ENCODE measurements at places on chromosomes 3 and 15. TPM values are rescaled to one million over a fixed set of nuclear protein-coding genes. Genes with fewer than 3 reads are reported as not detected.

DNA sequence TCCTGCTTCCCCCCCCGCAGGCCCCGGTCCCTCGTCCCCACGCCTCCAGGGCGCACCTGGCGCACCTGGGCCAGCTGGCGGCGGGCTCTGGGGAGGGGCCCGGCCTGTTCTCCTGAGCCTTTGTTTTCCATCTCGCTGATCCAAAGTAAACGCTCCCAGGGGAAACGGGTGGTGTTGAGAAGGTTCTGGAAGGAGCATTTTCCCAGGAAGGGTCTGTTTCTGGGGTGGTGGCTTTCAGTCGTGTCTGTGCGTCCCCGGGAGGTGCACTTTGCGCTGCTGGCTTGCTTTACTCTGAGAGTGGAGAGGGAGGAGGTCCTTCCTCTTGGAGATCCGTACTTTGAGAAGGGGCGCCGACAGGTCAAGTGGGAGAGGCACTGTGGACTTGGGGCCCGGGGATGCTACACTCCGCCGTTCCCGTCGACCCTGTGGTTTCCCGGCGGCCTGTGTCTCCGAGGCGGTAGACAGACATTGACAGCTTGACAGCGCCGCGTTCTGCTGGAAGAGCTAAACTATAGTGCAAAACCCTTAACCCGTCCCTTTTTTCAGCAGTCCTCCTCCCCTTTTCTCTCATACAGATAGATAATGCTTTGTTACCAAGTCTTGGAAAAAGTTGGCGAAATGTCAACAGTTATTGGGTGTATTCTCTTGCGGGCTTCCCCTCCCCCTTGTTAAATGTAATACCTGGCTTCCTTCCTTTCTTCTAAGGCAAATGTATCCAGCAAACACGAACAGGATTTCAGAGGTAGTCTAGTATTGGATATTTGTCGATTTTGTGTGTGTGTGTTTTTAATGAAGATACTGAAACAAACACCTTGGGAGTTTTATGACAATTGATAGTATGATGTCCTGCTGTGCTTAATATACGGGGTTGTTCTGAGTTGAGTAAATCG lies 6.5 kb downstream of the TPM1 start:
- no peak for DNase-seq

- no peak for DNase-seq
Observed at GRCh38 chr15:82140886-82141285, 95.1 kb upstream of the MEX3B start.

Gene CASR
- polyA plus RNA-seq, result 21.9 TPM

Gene ZNF662
- 22.5 TPM for polyA plus RNA-seq

- no peak for DNase-seq
Observed at GRCh38 chr15:38724827-38725226, 160.2 kb upstream of the RASGRP1 start.

GRCh38 chr3:148873270-148873927 lies 8.3 kb downstream of the CPA3 start:
- DNase-seq, result no peak

- no peak for DNase-seq
Observed at GRCh38 chr3:77467702-77468625, 428.1 kb downstream of the ROBO2 start.

Gene TERC
- not detected for polyA plus RNA-seq

DNA sequence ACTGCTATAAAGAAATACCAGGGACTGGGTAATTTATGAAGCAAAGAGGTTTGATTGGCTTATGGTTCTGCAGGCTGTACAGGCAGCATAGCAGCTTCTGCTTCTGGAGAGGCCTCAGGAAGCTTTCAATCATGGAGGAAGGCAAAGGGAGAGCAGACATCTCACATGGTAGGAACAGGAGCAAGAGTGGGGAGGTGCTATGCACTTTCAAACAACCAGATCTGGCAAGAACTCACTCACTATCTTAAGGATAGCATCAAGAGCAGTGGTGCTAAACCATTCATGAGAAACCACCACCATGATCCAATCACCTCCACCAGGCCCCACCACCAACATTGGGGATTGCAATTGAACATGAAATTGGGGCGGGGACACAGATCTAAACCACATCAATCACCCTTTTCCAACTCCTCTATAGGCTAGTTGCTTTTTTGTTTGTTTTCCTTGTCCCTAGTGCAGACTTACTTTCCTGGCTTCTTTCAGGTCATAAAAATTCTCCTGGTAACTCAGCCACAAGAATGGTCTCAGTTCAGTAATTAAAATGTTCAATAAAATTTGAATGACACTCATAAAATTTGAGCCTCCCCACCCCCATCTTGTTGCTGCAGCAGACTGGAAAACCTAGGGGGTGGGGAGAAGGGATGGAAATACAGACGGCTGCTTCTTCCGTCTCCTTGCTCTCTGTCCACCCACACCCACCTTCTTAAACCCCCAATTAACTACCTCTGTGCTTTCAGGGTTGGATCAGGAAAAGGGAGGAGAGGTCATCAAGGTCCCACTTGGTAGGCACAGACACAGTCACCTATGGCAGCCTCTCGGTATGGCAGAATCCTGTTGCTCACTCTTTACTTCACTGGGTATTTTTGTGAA lies 16.3 kb upstream of the TIPARP start:
- DNase-seq, result no peak

DNA sequence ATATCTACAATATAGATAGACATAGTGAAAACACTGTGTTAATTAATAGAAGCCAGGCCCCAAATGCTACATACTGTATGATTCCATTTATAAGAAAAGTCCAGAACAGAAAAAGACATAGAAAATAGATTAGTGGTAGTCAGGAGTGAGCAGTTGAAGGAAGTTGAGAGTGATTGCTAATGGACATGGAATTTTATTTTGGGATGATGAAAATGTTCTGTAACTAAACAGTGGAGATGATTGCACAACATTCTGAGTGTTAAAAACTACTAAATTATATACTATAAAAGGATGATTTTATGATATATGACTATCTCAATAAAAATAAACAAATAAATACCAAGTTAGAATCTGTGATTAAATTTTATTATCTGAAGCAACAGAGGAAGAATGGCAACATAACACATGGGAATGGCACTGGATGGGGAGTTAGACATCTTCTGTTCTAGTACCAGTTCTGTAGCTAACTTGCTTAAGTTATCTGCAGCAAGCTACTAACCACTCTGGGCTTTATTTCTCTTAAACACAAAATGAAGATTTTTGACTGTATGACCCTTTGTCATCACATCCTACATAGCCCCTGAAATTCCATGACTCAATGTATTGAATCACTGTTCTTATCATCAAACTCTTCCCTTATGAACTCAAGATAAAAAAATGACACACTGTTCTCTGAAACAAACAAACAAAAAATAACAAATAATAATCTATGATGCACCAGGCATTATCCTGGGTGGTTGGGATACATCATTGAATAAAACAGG lies 612.7 kb downstream of the TBL1XR1 start:
- no peak for DNase-seq

GRCh38 chr3:74676-75243 lies 121.8 kb upstream of the CHL1 start:
- DNase-seq, result no peak

Gene INSYN1
- 16.7 TPM for polyA plus RNA-seq

Gene WDR93
- polyA plus RNA-seq, result 2.1 TPM

GRCh38 chr15:89963301-89964231 lies 37.6 kb upstream of the ZNF710 start:
- no peak for DNase-seq

- DNase-seq, result no peak
Observed at GRCh38 chr3:12503126-12503957, 19.1 kb downstream of the TSEN2 start.

- DNase-seq, result no peak
Observed at GRCh38 chr3:66956742-66957141, 41.4 kb upstream of the KBTBD8 start.

Gene TRH
- 0.51 TPM for polyA plus RNA-seq

Gene PTX3
- 4.4 TPM for polyA plus RNA-seq

GRCh38 chr3:70006089-70006488 lies 6.6 kb downstream of the SAMMSON start:
- no peak for DNase-seq

Gene PIAS1
- 40.5 TPM for polyA plus RNA-seq

Gene ISG20
- 0.39 TPM for polyA plus RNA-seq

Gene GHSR
- polyA plus RNA-seq, result not detected

- no peak for DNase-seq
Observed at GRCh38 chr15:69729167-69729748, 276.6 kb downstream of the RPLP1 start.

- DNase-seq, result no peak
Observed at GRCh38 chr3:158771982-158772381, 29.9 kb upstream of the MFSD1 start.

DNA sequence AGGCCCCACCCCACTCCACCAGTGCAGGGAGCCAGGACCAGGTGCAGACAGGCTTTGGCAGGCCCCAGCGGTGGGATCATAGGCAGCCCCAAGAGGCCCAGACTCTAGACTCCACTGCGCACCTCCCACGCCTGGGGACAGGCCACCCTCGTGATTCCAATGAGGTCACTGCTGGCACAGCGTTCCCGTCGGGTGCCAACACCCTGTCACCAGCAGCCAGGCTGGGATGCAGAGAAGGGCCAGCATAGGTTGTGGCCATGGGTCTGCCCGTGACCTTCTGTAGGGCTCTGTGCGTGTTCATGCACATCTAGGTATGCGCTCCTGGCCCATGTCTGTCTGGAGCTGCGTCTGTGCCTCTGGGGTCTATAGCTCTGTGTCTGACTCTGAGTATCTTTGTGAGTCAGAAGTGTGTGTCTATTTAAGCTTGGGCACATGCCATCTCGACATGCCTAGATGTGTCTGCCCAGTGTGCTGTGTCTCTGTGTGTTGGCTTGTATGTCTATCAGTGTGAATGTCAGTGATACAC lies 13.0 kb downstream of the VIPR1 start:
- DNase-seq, result no peak

GRCh38 chr3:50164984-50165909 lies 10.1 kb downstream of the SEMA3F start:
- DNase-seq, result no peak

DNA sequence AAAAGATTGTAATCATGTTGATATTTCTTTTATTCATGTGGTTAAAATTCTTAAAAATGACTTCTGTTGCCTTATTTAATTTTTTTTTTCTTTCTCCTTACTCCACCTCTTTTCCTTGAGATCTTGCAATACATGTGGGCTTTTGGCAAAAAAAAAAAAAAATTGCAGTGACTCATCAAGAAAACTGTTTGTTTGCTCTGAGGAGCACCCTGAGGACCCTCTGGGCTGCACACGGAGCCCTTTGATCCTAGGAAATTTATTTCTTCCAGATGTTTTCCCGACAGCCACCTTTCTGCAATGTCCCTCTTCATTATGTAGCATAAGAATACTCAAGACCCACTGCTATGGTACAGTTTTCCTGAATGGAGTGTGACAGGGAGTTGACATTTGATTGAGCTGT lies 371.7 kb downstream of the ZBTB20 start:
- DNase-seq, result no peak

Gene TNFSF10
- 38.7 TPM for polyA plus RNA-seq

- no peak for DNase-seq
Observed at GRCh38 chr3:186627852-186628414, 12.3 kb upstream of the FETUB start.

GRCh38 chr3:134721214-134721613 lies 70.4 kb upstream of the KY start:
- no peak for DNase-seq

GRCh38 chr3:61771976-61772375 lies 210.6 kb downstream of the PTPRG start:
- no peak for DNase-seq

GRCh38 chr15:78697449-78697848 lies 56.4 kb upstream of the CHRNB4 start:
- DNase-seq, result no peak

DNA sequence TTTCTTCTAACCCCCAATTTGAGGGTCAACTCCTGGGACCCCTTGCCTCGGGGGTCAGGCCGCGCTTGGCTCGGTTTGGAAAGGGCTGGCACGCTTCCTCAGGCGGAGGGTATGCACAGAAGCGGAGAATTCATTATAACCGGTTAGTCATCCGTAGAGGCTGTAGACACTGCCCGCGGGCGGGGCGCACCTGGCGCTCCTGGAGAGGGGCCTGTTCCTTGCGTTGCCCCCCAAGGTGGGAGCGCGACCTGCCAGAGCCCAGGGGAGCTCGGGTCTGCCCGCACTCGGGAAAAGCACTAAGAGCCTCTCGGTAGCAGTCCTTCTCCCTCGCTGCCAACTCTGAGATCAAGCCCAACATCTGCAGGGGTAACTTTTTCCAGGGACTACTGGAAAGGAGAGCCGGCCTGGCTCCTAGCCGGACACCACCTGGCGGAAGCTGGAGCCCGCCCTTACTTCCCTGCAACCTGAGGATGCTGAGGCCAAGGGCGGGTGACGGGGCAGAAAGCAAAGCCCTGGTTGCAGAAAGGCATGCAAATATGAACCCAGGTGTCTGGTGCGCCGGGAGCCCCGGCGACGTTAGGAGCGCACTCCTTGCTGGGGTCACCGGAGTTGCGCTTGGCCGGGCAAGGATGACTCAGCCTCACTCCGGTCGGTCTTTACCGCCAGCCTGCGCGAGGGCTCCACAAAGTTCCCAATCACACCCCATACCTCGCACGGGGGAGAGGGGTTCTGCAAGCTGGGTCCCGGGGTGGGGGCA lies 1.5 kb upstream of the CACNA2D3 start:
- no peak for DNase-seq

- DNase-seq, result no peak
Observed at GRCh38 chr3:134460965-134461364, 24.8 kb downstream of the ANAPC13 start.

GRCh38 chr3:183592821-183593220 lies 37.3 kb upstream of the KLHL6 start:
- no peak for DNase-seq

GRCh38 chr15:82079736-82080135 lies 33.9 kb upstream of the MEX3B start:
- no peak for DNase-seq

Gene SUSD5
- 5.6 TPM for polyA plus RNA-seq

GRCh38 chr3:152349392-152349791 lies 80.7 kb downstream of the MBNL1 start:
- DNase-seq, result no peak

Gene GPR149
- not detected for polyA plus RNA-seq

- no peak for DNase-seq
Observed at GRCh38 chr3:186073641-186074040, 35.2 kb downstream of the ETV5 start.

Gene RTP1
- polyA plus RNA-seq, result not detected

DNA sequence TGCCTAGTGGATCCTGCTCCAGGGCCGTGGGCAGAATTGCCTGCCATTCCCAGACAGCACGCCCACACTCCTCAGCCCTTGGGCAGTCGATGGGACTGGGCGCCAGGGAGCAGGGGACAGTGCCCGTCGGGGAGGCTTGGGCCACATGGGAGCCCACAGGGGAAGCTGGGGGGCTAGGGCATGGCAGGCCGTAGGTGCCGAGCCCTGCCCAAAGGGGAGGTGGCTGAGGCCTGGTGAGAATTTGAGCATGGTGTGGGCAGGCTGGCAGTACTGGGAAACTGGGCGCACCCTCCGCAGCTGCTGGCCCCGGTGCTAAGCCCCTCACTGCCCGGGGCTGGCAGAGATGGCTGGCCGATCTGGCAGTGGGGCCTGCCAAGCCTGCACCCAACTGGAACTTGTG lies 1225.9 kb upstream of the EPHA6 start:
- no peak for DNase-seq

Gene APEH
- 143 TPM for polyA plus RNA-seq

Gene GAP43
- polyA plus RNA-seq, result 0.30 TPM

Measured in right renal pelvis (tissue), 4 donors.